Cerebellar nuclear complex (tissue), 1 donor: ENCODE measurements at places on chromosomes 3 and 15.

DNA sequence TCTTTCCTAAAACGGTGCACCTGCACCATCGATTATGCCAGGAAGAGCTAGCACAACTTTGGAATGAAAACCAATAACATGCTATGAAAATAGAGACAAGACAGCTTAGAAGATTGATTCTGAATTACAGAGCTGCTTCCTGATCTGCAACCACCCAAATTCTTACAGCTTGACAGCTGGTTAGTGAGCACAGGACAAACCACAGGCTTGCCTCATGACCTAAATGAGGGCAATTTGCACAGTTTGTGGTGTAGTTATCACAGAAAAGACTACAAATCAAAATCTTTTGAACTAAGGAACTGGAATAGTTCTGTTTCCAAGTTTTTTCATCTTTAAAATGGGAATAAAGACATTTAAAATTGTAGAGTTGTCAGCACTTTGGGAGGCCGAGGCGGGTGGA lies 533.5 kb downstream of the NAALADL2 start:
- no peak for DNase-seq

DNA sequence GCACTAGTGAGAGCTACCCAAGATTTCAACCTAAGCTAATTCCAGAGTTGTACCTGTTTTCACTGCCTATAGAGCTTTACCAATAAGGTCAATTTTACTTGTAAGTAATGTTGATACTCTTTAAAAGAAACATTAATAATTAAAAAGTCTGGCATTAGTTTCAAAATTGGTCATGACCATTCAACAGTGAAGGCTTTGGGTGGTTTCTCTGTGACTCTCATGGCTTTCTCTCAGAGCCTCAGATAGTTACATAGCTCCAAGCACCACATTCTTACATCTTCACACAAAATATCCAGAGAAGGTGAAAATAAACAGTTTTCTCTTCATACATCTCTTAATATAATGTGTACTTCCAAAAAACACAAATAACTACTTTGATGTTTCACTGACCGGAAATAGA lies 61.5 kb upstream of the TCF12 start:
- DNase-seq = no peak

GRCh38 chr3:10242182-10243065 lies 5.8 kb upstream of the TATDN2 start:
- DNase-seq = no peak

DNA sequence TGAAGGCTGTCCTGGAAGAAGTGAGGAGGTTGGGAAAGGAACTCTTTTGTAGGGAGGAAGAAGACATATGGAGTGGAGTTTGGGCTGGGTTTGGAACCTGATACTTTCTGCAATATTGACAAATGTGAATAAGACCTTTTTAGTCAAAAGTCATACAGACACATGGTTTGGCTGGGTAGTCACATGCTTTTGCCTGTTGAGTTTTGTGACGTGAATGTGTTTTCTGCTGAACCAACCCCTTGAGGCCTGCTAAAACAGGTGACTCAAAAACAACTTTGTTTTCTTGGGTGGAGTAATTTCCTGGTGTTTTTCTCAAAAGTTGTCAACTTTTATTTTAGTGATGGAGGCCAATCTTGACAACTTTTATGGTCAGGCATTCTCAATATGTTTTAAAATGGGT lies 39.4 kb upstream of the CCR4 start:
- no peak for DNase-seq

DNA sequence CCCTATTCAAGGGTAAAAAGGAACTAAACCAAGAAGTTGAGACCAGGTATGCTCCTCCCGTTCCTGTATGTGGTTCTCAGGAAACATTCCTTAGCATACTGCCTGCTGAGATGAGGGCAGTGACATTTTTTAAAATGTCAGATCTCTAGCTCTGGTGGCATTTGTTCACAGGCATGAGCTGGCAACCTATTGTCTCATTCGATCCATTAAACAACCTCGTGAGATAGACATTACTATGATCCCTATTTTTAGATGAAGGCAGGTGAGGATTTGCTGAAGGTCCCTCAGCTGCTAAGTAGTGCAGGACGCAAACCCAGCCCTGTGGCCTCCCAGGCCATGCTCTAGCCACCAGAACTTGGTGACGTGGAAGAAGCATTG lies 74.9 kb downstream of the SIDT1 start:
- DNase-seq = no peak

- no peak for DNase-seq
Measured at GRCh38 chr15:56587686-56588085, 122.7 kb upstream of the MNS1 start.

GRCh38 chr3:46648096-46648495 lies 35.8 kb downstream of the FAM240A start:
- DNase-seq = no peak

DNA sequence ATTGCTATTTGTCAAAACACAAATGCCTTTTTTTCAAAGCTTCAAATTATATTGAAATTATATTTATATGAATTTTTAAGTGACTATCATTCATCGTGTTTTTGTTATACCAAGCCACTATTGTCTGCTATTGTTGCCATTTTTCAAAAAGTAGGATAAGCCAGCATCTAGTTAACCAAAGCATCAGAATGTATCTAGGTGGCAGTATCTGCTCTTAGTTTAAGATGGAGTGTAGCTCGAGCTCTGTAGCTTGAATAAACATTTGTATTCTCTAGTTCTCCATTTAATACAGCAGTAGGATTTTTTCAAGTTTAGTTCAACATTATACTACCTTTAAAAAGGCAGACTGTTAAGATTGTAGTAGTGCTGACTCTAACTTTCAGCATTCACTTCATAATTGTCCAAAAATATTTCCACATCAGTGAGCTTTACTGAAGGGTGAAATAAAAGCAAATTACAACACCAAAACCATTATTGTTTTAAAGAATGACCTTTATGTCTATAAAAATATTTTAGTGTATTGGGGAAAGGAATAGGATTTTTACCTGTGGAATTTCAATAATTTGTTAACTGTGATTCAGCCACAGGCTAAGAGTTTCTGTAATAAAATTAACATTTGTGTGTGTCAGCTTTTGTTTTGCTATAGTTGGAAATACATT lies 19.6 kb upstream of the C15orf61 start:
- DNase-seq = no peak

DNA sequence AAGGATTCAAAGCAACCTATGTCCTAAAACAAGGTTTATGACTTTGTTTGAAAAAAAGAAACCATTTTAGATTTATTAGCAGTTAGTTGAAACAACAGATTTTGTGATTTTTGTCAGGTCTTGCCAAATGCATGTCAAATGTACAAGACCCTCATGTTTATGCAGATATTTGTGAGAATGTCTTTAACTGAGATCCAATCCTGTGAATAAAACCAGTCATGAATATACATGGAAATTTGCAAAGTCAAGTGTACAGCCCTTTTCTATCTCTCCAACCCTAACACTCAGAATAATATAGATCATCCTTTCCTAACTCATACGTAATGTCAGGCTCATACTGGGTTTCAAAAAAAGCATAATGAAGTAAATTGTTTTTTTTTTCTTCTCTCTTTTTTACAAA lies 76.4 kb downstream of the DUT start:
- no peak for DNase-seq

DNA sequence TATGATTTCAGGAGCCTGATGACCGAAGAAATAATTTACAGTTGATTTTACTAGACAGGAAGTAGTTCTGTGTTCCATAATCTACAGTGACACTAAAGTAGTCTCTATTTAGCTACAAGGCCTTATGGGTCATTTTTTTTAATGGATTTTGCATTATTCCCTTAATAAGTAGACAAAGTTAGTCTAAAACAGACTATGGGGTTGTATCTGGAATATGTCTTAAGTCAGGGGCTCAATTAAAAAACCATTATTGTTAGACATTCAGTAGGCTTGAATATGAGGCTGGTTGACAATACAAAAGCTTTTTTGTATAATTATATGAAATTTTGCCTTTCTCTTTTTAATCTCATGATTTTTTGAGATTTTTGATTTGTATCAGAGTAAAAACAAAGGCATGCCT lies 820.0 kb upstream of the SEMA6D start:
- DNase-seq = no peak

GRCh38 chr3:81968658-81969057 lies 207.2 kb upstream of the GBE1 start:
- DNase-seq = no peak

DNA sequence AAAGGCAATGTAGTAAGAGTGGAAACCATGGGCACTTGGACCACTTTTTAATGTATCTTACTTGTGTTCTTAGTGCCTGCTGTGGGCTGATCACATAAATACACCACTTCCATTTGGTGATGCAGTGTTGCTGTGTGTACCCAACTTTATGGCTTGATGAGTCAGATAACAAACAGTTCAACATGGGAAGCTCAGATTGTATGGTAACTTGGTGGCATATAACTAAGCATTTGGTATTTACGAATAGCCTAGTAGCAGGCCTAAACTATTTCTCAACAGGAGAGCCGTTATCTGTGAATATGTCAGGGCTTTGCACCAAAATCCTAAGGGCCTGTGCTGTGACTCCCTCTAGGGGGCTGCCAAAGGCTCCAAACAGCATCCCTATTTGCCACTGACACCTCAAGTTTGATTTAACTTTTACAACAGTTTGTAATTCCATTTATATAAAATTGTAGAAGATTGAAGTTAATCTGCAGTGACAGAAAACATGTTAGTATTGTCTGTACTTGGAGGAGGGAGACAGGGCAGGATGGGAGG lies 640.4 kb upstream of the CADM2 start:
- no peak for DNase-seq
